Right renal cortex interstitium (tissue), 3 donors: ENCODE measurements at places on chromosomes 5 and 9. TPM values are rescaled to one million over a fixed set of nuclear protein-coding genes. Genes with fewer than 3 reads are reported as not detected.

UBLCP1 gene
- 47.1 TPM for polyA plus RNA-seq

CDC23 gene
- 65.4 TPM for polyA plus RNA-seq

TAF1L gene
- 0.10 TPM for polyA plus RNA-seq

IL33 gene
- 8.9 TPM for polyA plus RNA-seq

SLC46A2 gene
- polyA plus RNA-seq, result 0.12 TPM

HSPA4 gene
- polyA plus RNA-seq, result 152 TPM

EIF4E1B gene
- polyA plus RNA-seq, result not detected

TRIM52 gene
- polyA plus RNA-seq, result 24.7 TPM

SLCO6A1 gene
- polyA plus RNA-seq, result not detected

PRSS3 gene
- 1.1 TPM for polyA plus RNA-seq

NMUR2 gene
- 0.15 TPM for polyA plus RNA-seq

SYK gene
- polyA plus RNA-seq, result 33.3 TPM

SPATA6L gene
- 3.0 TPM for polyA plus RNA-seq

DNA sequence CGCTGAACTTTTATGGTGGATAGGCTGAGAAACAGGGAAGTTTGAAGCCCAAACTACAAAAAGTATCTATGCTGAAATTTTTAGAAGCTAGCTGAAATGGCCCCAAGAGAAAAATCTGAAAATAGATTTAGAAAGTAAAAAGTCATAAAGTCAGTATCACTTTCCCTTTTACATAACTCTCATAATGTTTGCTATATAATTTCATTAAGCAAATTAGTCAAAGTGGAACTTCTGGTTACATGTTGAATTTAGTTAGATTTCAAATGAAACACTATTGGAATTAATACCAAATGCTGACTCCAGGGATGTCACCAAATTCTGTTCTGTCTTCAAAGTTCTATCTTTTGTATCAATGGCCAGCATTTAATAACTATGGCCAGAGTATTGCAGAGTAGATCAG, 126.9 kb downstream of the TTC39B start:
- no peak for DNase-seq

- no peak for DNase-seq
Observed at GRCh38 chr5:40436535-40437237, 243.0 kb upstream of the PTGER4 start.

- DNase-seq, result no peak
Observed at GRCh38 chr9:113886933-113887332, 10.8 kb downstream of the ZNF618 start.

- no peak for DNase-seq
Observed at GRCh38 chr5:17024686-17025180, 88.6 kb upstream of the MYO10 start.

DNA sequence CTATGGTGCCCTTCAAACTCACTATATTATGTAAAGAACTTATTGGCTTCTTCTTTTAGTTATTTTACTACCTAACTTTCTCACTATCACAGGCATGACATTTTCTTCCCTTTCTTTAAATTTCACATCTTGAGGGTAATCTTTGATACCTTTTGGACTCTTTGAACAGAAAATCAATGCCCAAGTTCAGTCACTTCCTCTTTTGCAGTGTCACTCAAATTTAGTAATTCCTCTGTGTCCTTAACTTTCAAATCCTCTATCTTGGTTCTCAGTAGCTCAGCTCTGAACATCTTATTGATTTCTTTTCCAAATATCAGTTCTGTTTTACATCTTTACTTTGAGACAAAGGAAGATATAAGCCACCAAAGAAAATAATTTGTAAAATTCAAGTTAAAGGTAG, 25.5 kb downstream of the CNTLN start:
- no peak for DNase-seq

DNA sequence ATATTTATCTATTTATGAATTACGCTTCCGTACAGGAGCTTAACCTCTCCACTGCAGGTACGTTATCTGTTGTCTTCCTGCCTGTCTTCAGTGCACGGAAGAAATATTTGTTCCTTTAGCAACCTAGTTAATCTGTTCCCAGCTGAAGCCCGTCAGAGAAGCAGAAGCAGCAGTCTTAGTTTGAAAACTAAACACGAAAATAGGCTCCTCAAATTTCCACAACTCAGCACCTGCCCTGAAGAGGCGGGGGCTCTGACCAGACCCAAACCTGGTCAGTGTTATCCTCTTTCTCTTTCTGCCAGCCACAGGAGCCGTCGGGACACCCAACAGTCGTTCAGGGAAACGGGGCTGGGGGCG, 462 bp downstream of the NUDCD2 start:
- DNase-seq, result no peak

DNA sequence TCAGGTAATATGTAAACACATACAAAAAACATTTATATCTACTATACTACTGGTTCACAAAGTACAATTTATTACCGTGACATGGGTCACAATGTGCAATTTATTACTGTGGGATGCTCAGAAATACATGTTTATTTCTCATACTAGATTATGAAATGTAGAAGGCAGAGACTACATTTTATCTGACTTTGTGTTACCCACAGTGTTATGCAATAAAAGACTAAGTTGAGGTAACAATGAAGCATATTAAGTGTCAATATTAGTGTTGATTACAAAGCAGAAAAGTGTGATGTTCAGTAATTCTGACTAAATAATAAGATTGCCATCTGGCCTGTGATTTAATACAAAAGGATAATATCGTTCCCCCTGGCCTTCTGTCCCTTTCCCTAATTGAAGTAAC, 42.4 kb downstream of the CPLANE1 start:
- DNase-seq, result no peak

GRCh38 chr5:169970911-169971765, 9.2 kb downstream of the INSYN2B start:
- DNase-seq, result no peak

DNA sequence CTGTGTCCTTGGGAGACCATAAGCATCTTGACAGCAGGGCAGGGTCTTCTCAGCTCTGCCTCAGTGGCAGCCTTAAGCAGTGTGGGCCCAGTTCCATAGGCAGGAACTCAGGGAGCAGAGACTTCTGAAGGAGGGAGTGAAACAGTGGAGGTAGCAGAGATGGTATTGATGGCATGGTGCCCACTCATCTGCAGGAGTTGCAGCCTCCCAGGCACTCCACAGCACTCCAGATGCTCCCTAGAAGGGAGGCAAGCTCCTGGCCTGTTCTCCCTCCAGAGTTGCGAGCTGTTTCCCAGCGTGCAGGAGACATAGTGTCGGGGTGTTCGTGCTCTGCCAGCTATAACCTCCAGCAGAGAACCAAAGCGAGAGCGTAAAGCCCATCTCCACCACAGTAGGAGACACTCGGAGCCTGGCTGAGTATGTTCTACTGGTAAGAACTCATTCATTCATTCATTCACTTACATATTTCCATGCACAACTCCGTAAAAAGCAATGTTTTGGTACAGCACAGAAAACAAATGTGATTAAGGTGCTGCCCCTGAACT, 31.4 kb upstream of the UNC5A start:
- DNase-seq, result no peak

GRCh38 chr5:125316915-125317535, 570.6 kb upstream of the ZNF608 start:
- DNase-seq, result no peak

DNA sequence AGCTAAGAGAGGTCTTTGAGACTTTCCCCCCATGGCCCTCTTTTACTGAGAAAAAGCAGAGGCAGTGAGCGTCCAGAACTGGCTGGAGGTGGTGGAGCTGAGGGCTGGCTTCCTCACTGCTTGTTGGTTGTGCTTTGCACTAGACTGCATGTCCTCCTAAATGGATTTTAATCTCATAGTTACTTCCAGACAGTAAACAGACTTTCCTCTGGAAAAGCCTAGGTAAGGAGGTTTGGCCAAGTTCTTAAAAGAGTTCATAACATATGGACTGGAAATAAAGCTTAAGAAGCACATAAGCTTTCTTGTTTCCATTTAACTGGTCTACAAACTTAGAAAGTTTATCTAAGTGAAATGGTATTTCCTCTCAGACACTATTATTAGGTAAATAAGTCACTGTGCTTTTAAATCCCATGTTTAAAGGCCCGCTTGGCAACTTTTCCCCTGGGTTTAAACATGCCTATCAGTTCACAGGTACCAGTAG, 2.0 kb downstream of the ASPN start:
- DNase-seq, result no peak

- DNase-seq, result no peak
Observed at GRCh38 chr5:115295777-115296123, 704 bp downstream of the CCDC112 start.

- no peak for DNase-seq
Observed at GRCh38 chr9:76817489-76817888, 53.3 kb downstream of the PCA3 start.

- no peak for DNase-seq
Observed at GRCh38 chr9:27473111-27473529, 51.0 kb upstream of the IFNK start.

- DNase-seq, result no peak
Observed at GRCh38 chr5:134594336-134594735, 38.3 kb downstream of the SAR1B start.

DNA sequence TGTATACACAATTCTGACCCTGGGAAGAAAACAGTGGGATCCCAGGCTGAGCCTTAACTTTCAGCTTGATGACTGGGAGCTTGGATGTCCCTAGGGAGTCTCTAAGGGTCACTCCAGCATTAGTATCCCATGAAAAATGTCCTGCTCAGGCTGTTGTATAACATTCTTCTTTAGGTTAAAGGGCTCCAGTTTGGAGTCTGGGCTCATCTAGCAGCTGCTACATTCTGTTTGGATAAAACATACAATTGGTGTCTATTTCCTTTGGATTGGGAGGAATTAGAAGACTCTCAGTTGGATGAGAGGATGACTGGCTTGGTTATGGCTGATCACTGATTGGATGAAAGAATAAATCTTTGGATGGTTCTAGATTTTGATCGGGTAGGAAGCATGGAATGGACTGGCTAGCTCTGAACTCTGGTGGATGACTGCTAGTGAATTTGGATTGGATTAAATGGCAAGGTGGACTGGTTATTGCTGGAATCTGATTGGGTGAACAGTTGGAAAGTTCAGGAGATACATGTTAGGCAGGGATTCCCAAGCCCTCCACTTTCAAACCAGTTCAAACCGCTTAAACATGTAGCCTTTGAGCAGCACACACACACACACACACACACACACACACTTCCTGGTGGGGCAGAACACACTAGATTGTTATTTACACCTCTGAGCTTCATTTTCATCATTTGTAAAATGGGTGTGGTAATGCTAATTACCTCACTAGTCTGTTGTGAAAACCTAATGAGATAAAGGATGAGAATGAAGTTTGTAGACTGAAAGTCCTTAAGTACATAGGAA, 7.1 kb upstream of the MYOZ3 start:
- DNase-seq, result no peak

DNA sequence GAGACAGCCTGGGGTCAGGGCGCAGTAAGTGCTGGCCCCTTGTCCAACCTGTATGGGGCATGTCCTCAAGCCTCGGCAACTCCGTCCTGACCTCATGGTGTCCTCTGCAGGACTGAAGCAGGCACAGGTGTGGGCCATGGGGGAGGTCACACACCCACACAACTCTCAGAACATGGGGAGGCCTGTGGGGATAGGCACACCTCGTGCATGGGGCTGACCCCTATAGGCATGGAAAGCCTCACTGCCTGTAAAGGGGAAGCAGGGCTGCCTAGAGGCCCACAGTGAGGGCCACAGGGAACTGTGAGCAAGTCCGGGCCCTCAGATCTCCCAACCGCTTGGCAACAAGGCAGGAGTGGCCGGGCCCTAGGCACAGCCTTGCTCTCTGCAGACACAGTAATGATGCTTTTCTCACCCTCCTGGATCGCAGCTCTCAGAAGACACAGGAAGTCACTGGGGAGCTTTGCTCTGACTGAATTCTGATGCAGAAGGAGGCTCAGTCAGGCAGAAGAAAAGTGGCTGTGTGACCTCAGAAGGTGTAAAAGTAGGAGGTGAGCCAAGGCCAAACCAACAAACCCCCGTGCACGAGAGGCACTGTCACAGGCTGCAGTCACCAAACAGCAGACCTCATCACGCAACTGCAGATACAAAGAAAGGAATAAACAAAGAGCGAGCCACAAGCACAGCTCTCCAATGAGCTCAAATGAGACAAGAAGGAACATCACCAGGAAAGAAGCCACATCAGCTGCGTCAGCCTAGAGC, 5.4 kb downstream of the IPPK start:
- DNase-seq, result no peak

- DNase-seq, result no peak
Observed at GRCh38 chr5:173963182-173963838, 25.7 kb upstream of the C5orf47 start.

- no peak for DNase-seq
Observed at GRCh38 chr5:88058625-88059024, 210.0 kb downstream of the TMEM161B start.

DNA sequence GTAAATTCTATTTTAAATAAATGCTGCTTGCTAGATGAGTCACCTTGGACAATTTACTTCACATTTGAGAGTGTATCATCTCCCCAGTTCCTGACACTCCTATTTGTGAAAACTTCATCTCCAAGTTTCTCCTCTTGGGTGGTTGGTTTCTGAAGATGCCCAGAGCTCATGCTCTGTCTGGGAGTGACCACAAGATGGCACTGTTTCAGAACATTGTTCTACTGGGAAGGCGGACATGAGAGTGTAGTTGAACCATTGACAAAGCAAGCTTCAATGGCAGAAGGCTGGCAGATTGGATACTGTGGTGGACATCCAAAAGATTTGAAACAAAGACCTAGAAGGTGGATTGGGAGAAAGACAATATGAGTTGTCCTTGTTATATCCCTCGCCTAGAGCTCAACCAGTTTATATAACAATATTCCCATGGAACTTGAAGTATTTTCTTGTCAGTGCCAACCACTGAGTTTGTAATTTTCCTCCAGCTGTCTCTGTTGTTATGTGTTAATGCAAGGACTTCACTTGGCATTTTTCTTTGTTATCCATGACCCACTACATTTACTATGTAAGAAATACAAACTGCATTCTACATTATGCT, 234.3 kb upstream of the ANKH start:
- no peak for DNase-seq
